NCI-H1436 (cell line): ENCODE measurements at places on chromosomes 6 and 20.

GRCh38 chr6:56483929-56484328 is 158.8 kb downstream of the DST start:
- DNase-seq = no peak

GRCh38 chr20:21179757-21180156 is 53.9 kb downstream of the KIZ start:
- no peak for DNase-seq

GRCh38 chr20:1900321-1900801 is 5.2 kb downstream of the SIRPA start:
- peak; percentile 62 for DNase-seq

- peak; percentile 67 for DNase-seq
These were observed 66.5 kb upstream of the PIM1 start for GRCh38 chr6:37103169-37104039.

DNA sequence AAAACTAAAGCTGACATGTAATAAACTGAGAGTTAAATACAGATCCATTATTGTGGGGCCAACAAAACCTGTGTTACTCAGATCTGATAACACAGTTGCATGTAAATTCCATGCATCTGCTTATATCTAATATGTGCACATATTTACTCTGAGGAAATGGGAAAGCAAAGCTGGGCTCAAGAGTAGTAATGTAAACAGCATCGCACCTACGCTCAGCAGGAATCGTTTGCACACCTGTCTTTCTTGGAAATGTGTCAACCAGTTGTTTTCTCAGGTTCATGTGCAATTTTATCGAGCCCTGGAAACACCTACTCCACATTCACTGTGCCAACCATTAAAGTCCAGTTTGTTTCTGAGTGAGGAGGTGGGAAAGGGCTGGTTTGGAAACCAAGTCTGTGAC is 80.3 kb upstream of the CNKSR3 start:
- DNase-seq = peak; percentile 85

GRCh38 chr20:24261351-24261750 is 208.1 kb upstream of the SYNDIG1 start:
- DNase-seq = no peak
